ENCODE measurements at places on chromosomes 2 and 18.

GRCh38 chr2:26590980-26591618, 50.1 kb downstream of the CIB4 start:
- no peak for DNase-seq

GRCh38 chr18:48521723-48522122, 17.1 kb upstream of the CTIF start:
- DNase-seq, result no peak

DNA sequence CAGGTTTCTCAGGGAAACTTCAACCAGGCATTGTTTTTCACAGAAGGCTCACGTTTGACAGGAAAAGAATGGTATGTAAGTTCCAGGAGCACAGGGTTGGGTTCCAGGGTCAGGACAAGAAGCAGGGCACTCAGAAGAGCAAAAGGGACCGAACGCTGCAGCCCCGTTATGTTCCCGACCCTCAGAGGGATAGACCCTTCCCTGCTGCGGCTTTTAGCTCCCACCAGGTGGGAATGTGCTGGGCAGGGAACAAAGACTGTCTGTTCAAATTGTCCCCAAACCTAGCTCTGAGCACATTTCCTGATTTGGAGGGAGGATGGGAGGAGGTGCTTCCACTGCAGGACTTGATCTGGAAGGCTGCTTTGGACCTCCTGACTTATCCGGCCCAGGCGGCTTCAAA, 130.1 kb downstream of the RAB3GAP1 start:
- no peak for DNase-seq

DNA sequence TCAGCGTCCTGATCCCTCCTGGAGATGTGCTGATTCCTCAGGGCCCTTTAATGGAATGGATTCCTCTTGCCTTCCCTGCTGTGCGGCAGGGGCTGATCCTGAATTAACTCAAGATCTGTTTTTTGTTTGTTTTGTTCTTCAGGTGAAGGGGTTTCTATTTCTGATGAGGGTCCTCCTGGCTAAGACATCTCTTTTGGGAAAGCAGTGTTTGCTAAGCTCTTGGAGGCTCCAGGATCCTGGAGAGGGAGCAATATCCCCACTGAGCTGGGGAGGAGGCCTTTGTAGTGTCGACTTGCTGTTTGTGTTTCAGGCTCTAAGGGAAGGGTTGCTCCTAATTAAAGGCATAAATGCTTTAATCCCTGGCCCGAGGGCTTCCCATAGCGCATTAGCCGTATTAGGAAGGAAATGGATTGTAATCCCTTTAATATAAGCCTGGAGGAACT, 65.3 kb upstream of the FOXI3 start:
- DNase-seq, result no peak
